SK-N-DZ (cell line): ENCODE measurements at places on chromosomes 16 and 17.

GRCh38 chr16:75537776-75538175, 1.9 kb upstream of the CHST5 start:
- DNase-seq: no peak

DNA sequence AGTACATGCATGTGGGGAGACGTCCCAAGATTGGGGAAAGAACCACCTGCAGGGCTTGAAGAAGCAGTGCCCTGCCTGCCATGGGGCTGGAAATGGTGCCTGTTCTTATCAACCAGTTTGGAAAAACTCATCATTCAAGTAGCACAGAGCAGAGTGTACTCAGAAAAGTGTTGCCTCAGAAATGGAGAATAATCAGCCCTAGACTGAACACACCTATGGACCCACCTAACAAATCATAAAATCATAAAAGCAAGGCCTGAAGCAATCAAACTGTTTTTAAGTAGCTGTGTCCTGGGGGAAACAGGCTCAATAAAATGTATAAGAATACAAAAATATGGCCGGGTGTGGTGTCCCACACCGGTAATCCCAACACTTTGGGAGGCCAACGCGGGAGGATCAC, 11.2 kb downstream of the QRICH2 start:
- DNase-seq: no peak

DNA sequence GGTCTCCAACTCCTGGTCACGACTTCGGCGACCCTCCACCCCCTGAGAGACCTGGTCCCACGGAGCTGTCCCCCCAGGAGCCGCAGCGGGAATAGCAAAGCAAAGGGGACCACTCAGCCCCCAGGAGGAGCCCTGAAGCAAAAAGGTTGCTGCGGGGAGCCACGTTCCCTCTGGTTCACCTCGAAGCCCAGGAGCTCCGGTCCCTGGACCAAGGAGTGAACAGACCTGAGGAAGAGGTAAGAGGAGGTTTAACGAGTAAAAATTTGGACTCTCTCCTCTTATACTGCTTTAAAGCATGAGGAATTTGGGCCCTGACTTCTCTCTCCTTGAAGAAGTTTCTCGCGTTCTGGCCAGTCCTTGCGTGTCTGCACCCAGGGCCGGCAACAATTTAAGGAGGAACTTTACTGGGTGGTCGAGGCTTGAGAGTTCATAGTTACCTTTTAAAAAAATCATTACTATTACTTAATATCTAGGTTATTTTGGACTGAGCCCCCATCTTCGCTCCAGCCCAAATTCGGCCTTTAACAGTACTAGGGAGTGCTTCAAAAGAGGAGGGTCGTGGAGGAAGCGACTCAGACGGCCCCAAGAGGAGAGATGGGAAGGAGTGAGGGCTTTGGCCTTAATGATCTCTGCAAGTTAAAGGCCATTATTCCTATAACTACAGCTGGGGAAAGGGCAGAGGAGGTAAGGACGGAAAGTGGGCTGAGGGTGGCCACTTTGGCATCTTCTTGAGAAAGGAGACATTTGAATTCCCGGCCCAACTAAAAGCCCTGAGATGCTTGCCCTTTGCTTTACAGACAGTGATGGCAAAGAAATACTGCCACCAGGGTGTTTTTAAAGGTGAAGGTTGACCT, 16.9 kb upstream of the HOXB9 start:
- DNase-seq: no peak

DNA sequence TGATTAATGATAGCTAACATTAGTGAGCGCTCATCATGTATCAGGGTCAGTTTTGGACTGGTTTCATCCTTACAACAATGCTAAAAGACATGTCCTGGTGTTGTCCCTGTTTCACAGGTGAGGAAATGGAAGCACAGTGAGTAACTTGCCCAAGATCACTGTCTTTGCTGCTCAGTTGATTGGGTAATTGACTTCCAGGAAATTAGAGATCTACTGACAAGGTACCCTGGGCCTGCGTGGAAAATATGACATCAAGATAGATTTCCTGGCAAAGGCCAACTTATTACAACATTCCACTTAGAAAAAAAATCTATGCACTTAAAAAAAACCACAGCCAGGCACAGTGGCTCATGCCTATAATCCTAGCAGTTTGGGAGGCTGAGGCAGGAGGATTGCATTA, 96.3 kb downstream of the CYLD start:
- DNase-seq: no peak
